ENCODE measurements at places on chromosomes 13 and 19.

DNA sequence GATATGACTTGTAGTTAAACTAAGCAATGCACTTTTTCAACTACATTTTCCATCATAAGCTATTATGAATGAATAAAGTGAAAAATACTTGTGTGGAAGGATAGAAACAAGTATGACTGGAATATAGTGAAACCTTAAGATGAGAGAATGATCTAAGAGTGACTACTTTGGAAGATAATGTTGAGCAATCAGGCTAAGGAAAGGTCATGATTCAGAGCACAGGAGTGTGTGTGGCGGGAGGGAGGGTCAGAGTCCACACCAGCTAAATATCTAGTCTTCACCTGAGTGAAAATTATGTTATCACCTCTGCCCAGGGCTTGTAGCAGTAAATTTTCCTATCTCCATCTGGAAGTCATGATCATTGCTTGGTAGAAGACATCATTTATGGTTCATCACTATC, 833.4 kb upstream of the ATXN8OS start:
- no peak for DNase-seq

DNA sequence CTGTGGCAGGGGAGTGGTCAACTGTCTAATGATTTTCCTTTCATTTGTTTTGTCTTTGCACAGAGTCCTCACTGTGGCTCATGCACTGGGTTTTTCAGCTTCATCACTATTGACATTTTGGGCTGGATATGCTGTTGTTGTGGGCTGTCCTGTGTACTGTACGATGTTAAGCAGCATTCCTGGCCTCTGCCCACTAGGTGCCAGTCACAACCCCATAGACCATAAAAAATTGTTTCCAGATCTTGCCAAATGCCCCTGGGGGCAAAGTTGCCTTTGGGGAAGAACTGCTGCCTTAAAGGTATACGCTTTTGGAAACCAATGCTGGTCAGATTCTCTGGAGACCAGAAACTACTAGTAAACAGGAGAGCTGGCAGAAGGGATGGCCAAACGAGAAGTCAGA, 310.4 kb downstream of the SPRY2 start:
- no peak for DNase-seq

DNA sequence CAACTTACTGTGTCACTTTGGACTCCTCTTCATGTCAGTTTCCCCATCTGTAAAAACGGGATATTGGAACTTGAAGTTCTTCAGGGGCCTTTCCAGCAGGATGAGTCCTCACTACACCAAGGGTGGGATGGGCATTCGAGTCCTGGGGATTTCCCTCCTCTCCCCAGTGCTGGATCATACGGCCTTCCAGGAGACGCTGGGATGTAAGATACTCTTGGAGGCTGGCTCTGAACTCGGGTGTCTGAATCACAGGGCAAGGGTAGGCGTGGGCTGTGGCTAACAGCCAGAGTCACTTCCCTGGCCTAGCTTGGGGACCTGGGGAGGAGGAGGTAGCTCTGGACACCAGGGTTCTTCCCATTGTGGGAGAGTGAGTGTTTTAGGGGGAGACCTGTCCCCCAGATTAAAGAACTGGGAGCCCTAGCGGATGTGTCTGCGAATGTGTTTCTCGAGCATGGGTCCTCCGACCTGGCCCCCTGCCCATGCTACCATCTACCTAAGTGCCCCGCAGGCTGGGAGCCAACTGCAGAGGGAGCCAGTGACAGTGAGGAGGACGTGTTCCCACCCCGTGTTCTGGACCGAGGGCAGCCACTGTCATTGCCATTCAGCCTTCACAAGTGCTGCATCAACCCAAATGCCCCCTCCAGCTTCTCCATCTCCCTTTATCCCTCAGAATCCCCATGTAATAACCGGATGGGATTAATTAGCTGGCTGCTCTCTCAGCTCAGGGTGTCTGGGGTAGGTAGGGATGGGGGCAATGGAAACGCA, 2.4 kb upstream of the CYTH2 start:
- no peak for DNase-seq

DNA sequence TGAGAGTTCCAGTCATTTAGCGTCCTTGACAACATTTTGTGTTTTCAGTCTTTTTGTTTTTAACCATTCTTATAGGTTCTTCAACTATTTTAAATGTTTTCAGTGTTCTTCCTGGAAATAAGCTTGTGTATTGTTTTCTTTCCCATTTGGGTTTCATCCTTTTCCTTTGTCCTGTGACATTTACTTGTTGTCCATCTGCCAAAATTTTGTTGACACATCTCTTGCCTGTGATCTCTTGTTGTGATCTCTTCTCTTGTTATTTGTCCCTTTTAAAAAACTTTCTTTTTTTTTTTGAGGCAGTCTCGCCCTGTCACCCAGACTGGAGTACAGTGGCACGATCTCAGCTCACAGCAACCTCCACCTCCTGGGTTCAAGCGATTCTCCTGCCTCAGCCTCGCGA, 96.5 kb downstream of the PDS5B start:
- DNase-seq: no peak

- peak; percentile 45 for DNase-seq
These were observed 640 bp downstream of the ZSCAN5A start for GRCh38 chr19:56314018-56314380.

Data from activated CD8-positive, alpha-beta memory T cell treated with anti-CD3 and anti-CD28 coated beads, Interleukin-2, amount 10 ng/mL, durations not matched to agents 7 days and 5 days (primary cell).